T-helper 22 cell (primary cell): ENCODE measurements at places on chromosomes 7 and 10.

DNA sequence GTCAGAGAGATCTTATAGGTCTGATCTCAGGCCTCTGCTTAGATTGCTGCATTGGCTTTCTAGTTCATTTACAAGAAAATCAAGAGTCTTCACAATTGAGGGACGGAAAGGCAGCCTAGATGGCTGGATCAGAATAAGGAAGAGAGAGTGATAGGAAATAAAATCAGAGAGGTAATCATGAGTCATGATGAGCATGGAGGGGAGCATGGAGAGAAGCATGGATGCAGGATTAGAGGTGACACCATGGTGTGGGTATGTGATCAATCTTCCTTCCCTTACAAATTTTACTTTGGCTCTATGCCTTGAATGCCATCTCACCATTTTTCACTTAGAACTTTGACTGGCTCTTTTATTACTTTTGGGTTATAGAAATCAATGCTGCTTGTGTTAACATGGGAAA lies 1.4 kb downstream of the BCCIP start:
- DNase-seq = no peak

GRCh38 chr10:72731916-72732419 lies 40.0 kb downstream of the MCU start:
- no peak for DNase-seq

DNA sequence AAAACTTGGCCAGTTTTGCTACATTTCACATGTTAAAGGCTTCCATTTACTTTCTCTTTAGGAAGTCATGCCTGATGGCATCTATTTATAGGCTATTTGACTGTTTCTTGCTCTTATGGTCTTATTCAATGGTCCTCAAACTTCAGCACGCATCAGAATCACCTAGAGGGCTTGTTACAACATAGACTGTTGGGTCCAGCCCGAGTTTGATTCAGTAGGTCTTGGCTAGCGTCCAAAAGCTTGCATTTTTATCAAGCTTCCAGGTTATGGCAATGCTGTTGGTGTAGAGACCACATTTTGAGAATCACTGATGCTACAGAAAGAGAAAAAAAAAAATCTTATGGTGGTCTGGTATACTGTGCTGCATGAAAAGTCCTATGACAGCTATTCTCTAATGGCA lies 51.9 kb downstream of the MTPN start:
- DNase-seq = no peak

- DNase-seq = no peak
Observed at GRCh38 chr10:7478727-7479457, 68.1 kb upstream of the SFMBT2 start.

DNA sequence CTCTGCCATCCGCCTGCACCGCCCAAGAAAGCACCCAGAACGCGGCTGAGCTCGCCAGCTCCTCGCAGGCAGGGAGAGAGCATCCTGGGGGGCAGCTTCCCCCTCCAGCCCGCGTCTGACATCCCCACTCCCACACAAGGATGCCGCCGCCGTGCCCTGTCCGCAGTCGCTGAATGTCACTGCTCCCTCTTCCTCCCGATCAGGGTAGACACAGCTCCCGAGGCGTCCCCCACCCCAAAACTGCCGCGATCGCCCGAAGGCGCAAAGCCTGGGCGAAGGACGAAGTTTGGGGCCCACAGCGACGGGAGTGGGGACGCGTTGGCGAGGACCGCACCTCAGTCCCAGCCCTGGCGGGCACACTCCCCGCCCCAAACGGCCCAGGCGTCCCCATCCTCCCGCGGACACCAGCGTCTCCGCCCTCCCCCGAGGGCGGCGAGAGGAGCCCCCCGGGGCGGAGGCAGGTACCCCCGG lies 1.5 kb upstream of the KAT6B start:
- DNase-seq = no peak

GRCh38 chr7:85178531-85179298 lies 8.1 kb downstream of the SEMA3D start:
- no peak for DNase-seq

GRCh38 chr7:129366-130221 lies 62.8 kb upstream of the FAM20C start:
- DNase-seq = no peak

GRCh38 chr10:74771054-74771453 lies 55.3 kb upstream of the KAT6B start:
- DNase-seq = no peak

GRCh38 chr7:127226685-127227374 lies 25.9 kb downstream of the GRM8 start:
- no peak for DNase-seq

- DNase-seq = no peak
Observed at GRCh38 chr10:62462461-62462860, 88.3 kb downstream of the ZNF365 start.

- no peak for DNase-seq
Observed at GRCh38 chr7:88111140-88111743, 108.6 kb downstream of the SRI start.

- no peak for DNase-seq
Observed at GRCh38 chr10:46310143-46310514, 23.3 kb downstream of the ANTXRL start.

- no peak for DNase-seq
Observed at GRCh38 chr7:159209429-159209828, 64.8 kb upstream of the VIPR2 start.

- no peak for DNase-seq
Observed at GRCh38 chr7:121473645-121474300, 77.7 kb upstream of the FAM3C start.

- no peak for DNase-seq
Observed at GRCh38 chr7:68474661-68475216, 1123.5 kb upstream of the AUTS2 start.

- DNase-seq = no peak
Observed at GRCh38 chr7:70566671-70567070, 565.3 kb upstream of the GALNT17 start.

GRCh38 chr10:122821808-122822207 lies 23.8 kb downstream of the CUZD1 start:
- DNase-seq = no peak

DNA sequence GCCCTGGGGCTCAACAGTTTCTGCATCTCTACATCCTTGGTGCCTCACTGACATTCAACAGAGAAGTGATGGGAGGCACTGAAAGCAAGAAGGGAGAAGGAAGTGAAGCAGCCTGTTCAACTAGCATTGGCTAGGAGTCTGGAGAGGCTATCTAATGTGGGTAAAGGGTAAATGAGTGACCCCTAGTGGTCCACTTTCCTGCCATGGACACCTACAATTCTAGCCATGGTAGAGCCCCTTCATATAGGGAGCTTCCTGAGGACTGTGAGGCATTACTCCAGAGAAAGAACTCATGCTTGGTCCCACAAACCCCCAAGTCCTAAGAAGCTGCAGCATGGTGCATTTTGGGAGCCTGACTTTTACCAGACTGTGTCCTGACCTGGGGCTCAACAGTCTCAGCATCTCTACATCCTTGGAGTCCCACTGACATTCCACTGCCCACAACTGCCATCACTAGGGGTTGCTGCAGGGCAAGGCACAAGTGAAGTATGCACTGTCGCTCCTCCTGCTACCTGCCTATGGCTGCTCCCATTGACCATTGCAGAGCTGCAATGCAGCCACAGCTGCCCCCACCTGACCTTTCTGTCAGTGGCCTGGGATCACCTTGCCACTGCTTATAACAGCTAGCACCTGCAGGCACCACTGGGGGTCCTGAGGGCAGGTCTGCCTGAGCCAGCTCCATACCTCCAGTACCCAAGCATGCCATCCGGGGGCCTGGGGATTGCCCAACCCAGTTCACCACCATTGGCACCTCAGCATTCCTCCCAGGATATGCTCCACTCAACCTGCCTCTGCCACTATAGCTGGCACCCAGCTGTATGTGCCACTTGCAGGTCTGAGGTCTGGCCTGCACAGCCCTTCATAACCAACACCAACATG lies 44.1 kb upstream of the CDK6 start:
- no peak for DNase-seq

- DNase-seq = no peak
Observed at GRCh38 chr10:81309041-81309552, 565.9 kb upstream of the NRG3 start.

- DNase-seq = no peak
Observed at GRCh38 chr7:92680442-92680841, 90.3 kb upstream of the FAM133B start.

GRCh38 chr7:574661-575395 lies 55.2 kb upstream of the PDGFA start:
- no peak for DNase-seq

- DNase-seq = no peak
Observed at GRCh38 chr10:80400136-80400804, 8.1 kb upstream of the PRXL2A start.

- no peak for DNase-seq
Observed at GRCh38 chr7:47343061-47343455, 238.9 kb downstream of the TNS3 start.

GRCh38 chr10:75924309-75924902 lies 493.0 kb downstream of the LRMDA start:
- no peak for DNase-seq

GRCh38 chr10:4945766-4946717 lies 17.2 kb upstream of the AKR1C1 start:
- DNase-seq = no peak

DNA sequence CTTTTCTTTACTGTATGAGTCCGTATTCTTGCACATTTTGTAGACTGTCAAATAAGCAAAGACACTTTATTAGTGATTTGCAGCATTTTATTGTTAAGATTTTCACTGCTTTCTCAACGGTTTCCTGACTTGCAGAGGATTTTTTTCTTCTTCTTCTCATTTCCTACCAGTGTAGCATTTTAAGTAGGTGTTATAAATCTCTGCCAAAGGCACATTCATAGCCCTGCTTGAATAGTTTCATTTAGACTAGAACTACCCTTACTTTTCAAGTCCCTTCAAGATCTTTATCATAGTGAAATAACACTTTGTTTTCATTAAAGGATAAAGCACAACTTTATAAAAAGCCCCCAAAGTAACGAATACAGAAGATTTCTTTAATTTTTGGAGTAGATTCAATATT lies 271.4 kb downstream of the TSPAN12 start:
- DNase-seq = no peak

- DNase-seq = no peak
Observed at GRCh38 chr10:127854769-127855590, 37.8 kb downstream of the CLRN3 start.

DNA sequence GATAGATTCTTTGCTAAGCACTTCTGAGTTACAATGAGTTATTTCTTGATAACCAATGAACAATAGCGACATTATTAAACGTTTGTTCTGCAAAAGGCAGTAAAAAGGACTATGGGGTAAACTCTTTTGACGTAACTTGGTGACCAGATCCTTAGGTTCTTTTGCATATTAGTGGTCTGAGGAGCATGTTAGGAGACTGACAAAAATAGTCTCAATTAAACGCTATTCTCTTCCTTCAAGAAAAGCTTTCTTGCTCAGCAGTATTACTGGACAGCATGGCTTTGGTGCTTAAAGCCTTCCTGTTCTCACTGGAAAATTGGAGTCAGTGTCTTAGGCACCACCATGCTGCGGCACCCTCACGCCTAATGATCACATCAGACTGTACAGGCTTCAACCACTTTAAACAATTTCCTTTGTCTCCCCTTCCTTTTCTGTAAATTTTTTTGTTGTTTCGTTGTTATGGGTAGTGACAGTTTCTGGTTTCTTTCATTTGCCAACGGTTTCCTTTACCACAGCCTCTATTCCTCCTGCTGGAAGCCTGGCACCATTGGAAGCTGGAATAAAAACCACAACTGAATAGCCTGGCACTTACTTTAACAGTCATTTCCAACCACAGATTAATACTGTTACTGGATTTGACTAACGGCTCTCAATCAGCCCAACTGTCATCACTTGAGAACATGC lies 49.2 kb upstream of the FAM133B start:
- no peak for DNase-seq

DNA sequence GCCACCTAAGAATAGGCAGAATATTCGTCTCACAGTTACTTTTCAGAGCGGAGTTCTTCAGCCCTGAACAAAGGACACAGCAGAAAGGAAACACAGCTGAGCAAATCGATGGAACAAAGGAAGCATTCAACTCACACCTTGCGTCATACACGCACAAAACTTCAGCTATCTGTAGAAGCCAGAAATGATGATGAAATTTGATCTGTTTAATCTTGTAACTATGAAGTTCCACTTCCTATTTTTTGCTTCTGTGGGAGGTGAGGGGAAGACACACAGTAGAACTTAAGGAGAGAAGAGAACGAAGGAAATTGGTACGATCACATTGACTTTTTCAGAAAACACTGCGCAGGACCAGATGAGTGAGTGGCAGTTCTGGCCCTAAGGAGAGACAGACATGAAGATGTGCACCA lies 26.2 kb downstream of the FAM171A1 start:
- DNase-seq = no peak

GRCh38 chr7:37476428-37476827 lies 27.8 kb upstream of the ELMO1 start:
- DNase-seq = no peak

- DNase-seq = no peak
Observed at GRCh38 chr10:118485641-118486040, 109.8 kb downstream of the PRLHR start.

DNA sequence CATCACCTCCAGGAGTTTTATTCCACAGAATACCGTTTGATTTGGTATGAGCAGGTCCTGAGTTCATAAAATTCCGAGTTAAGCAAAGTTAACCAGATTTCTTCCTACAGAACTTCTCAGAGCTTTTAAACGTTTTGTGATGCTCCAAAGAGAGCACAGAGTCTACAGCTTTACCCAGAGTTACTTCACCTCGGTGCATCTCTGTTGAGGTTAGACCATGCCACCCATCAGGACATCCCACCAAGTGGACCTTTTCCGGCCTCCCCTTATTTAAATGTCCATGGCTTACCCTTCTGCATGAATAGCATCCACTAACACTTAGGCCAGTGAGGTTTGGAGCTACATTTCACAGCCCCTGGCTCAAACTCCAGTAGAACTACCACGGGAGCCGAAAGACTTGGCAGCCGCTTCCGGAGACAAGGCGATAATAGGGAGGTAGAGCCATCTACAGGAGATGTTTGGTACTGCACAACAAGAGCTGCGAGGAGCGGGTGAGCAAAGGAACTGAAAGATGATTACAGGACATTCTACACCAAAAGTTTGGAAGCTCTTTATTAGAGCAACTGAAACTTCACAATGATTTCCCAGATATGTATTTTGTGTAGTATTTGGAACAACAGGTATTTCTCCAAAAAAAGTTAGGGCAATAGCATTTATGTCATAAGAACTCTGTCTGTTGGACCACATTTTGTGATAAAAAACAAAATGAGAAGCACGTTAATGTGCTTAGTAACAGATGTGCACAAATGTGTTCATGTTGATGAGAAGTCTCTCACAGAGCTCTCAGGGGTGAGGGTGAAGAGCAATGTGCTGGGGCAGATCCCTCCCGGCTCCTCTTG lies 174.7 kb downstream of the HERPUD2 start:
- DNase-seq = no peak

- DNase-seq = no peak
Observed at GRCh38 chr7:114703677-114704076, 218.2 kb upstream of the MDFIC start.

GRCh38 chr10:132939957-132940790 lies 2.2 kb downstream of the CFAP46 start:
- no peak for DNase-seq
